ENCODE measurements at places on chromosomes 12 and 14.
A peak's percentile ranks its signal among the peaks of the same experiment; 100 is the strongest.

DNA sequence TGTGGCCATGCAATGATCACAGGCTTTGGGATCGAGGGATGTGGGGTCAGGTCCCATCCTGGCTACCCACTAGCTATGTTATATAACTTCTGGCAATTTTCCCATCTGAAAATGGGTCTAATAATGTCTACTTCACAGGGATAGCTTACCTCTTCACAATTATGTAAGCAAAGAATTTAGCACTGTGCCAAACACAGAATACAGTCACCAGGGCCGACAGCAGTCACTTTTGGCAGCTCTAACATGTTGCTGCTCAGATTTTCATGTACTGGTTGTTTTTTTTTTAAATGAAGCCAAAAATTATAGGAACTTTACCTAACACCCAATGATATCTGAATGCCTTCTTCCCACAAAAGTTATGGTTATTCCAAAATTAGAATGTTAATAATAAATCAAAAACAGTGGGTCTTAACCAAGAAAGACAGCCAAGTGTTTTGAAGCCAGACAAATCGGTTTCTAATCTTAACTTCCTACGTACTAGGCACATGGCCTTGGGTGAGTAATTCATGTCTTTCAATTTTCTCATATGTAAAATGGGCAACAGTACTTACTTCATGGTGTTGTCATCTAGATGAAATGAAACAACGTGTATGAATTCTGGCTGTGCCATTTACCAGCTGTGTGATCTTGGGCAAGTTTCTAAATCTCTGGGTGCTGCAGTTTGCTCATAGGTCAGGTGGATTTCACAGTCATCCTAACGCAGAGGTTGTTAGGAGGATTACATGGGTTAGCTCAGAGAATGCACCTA, 13.0 kb upstream of the PCED1B start:
- DNase-seq: no peak

DNA sequence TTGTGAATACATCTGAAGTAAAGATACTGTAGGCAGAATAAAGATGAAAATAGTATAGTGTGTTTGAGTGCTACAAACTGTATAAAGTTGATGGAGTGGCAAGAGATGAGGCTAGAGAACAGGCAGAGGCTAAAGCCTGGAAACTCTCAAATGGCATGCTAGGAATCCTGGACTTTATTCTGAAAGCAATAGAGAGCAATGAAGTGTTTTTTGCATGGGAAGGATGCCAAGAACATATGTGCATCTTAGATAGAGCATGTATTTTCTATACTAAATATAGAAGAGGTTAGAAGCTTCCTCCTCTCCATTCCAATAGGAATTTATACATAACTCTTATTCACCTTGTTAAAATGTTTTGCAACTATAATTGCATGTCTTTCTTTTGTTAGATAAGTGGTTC, 86.3 kb upstream of the TMTC2 start:
- no peak for DNase-seq

GRCh38 chr12:131441060-131441396, 269.9 kb upstream of the SFSWAP start:
- DNase-seq: peak; percentile 16

GRCh38 chr14:100281286-100282082, 24.8 kb downstream of the SLC25A29 start:
- DNase-seq: no peak

- DNase-seq: no peak
Observed at GRCh38 chr14:65470404-65470880, 57.9 kb downstream of the FUT8 start.

DNA sequence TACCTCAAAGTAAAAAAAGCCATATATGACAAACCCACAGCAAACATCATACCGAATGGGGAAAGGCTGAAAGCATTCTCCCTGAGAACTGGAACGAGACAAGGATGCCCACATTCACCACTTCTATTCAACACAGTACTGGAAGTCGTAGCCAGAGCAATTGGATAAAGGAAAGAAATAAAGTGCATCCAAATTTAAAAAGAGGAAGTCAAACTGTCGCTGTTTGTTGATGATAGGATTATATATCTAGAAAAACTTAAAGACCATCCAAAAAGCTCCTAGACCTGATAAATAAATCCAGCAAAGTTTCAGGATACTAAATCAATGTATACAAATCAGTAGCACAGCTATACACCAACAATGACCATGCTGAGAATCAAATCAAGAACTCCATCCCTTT, 5.2 kb downstream of the NDUFA12 start:
- DNase-seq: peak; percentile 4

DNA sequence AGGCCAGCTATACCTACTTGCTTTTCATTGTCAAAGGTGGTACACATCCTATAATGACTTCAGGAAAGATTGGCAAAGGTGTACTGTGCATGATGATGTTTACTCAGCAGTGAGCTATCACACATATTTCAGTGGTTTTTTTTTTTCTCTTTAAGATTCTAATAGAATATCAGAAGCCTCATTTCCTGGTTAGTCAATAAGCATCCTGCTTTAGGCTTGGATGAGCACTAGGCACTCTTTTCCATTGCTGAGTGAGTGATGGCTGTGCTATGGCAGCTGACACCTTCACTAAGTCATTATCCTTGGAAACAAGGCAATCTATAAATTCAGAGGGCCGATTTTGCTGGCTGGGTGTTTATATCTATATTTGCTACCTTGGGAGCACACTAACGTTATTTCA, 161.1 kb upstream of the RASSF8 start:
- DNase-seq: no peak

- no peak for DNase-seq
Observed at GRCh38 chr14:97369901-97370300, 572.7 kb downstream of the VRK1 start.

DNA sequence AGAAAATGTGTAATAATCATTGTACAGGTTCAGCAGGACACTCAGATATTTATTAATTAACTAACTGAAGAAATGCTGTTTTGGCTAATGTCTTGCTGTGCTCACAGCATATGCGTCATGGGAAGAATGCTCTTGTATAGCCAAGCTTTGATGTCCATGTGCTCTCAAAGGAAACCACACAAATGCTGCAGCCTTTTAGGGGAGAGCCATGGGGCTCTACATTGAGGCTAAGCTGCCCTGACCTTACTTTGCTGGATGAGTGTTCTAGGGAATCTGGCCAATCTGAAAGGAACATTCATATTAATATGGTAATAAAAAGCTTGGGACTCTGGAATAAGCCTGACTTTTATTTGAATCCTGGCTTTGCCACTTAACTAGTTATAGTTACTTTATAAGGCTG, 9.5 kb upstream of the CRADD start:
- DNase-seq: no peak

- peak; percentile 80 for DNase-seq
Observed at GRCh38 chr14:90062822-90063539, 1.2 kb downstream of the KCNK13 start.

GRCh38 chr12:18990856-18991255, 138.7 kb upstream of the PLEKHA5 start:
- no peak for DNase-seq

DNA sequence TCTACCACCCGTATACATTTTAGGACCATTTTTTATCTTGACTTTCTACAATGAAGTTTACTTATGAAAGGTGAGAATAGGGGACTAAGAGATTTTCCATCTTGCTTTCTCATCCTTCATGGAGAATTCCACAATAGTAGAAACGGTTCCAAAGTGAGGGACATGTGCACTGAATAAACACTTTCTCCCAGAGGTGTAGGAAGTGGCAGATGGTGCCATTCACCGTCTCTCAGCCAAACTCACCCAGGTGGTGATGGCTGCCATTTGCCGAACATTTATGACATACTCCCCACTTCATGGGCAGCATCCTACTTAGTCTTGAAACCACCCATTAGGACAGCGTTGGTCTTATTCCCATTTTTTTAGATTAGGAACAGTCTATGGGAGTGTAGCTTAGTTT, 540.5 kb downstream of the DIO2 start:
- DNase-seq: no peak

- no peak for DNase-seq
Observed at GRCh38 chr14:53606203-53606602, 350.4 kb downstream of the BMP4 start.

DNA sequence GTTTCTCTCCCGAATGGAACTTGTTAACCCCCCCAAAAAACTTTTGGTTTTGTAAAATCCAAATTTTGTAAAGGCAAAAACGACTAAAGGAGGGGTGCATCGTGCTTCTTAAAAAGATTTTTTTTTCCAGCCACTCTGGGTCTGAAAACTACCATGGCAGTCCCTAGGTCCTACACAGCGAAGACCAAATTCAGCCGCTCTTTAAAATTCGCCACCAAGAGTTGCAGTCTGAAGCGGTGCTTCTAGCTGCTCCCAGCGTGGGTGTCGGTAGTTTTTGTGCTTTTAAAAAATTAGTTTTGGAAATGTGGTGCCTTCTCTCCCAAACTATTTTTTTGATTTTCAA, 873 bp upstream of the GSC start:
- no peak for DNase-seq

- DNase-seq: peak; percentile 56
Observed at GRCh38 chr12:57242691-57243454, 8.1 kb downstream of the STAC3 start.

- peak; percentile 84 for DNase-seq
Observed at GRCh38 chr14:67413806-67414769, 2.1 kb upstream of the PLEK2 start.

- DNase-seq: no peak
Observed at GRCh38 chr12:65640489-65640901, 183.8 kb upstream of the HMGA2 start.

- DNase-seq: peak; percentile 3
Observed at GRCh38 chr14:44833376-44834060, 128.2 kb downstream of the KLHL28 start.

DNA sequence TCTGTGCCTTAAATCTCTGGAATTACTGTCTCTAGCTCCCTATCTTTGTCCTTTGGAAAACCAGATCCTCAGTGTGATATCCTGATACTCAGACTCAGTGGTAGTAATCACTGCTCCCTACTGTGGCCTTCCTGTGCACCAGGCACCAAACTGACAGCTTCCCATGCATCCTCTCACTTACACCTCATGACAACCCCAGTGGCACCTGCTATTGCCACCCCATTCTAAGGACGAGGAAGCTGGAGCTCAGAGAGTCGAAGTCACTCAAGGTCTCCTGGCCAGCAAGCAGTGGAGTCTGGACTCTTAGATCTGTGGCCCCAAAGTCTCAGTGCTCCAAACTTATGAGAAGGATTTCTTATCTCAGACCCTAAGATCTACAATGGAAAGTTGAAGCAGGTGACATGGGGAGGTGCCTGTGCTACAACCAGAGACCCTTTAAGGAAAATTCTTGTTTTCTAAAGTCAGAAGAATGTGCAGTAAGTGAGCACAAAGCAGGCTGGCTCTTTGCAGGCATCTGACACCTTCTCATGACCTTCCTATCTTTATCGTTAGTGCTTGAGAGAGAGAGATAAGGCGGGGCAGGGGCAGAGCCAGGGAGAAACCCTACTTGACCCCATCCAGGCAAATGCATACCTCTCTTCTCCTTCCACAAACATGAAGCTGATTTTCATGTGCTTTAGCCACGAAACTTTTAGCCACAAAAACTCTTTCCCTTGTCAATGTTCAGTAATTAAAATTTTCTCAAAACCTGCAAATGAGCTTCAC, 47.1 kb downstream of the CCDC60 start:
- DNase-seq: no peak

DNA sequence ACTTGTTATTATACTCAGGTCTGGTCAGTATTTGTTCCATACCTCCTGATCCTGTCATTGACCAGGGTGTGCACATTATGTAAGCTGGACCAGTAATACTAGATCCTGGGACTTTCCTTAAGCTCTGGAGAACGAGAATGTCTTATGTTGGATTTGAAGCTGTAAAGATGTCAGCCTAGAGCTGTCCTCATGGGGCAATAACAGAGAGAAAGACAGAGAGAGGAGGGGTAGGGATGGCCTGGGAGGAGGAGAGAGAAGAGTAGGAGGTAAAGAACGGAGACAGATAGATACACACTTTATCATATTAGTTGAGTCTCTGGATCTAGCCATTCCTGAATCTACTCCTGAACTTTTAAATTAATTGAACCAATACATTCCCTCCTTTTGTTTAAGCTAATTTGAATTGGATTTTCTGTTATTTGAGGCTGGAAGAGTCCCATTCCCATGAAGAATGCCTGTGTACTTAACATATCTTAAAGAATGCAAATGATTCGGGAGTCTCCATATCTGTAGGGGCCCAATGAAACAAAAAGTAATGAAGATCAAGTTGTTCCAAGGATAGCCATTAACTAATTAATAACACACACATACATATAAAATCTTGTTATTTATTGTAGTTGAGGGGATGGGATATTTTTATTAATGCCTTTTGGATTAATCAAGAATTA, 55.9 kb downstream of the PLEKHA5 start:
- DNase-seq: no peak

DNA sequence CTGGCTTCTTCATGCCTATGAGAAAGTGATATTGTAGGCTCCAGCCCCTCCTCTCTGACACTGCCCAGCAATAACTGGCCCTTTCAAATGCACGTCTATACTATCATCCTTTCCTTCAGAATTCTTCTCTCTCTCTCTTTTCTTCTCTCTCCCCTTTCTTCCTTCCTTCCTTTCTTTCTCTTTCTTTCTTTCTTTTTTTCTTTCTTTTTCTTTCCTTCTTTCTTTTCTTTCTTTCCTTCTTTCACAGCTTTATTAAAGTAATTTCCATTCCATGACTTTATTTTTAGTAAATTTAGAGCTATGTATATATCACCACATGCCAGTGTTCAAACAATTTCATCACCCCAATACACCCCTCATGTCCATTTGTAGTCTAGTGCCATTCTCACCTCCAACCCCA, 302.1 kb downstream of the RPAP3 start:
- DNase-seq: no peak

DNA sequence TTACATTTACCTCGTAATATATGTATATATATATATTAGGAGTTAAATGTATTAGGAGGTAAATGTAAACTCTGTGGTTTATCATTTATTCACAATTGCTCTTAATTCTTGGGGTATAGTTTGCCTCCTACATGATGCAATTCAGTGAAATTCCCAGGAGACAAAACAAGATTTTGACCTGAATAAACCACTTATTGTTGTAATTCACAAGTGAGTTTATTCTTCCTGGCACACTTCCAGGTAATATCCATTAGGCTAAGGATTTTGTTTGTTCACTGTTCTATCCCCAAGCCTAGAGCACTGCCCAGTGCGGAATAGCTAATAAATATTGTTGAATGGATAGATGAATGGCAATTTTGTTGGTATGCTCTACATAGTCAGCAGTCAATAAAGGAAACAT, 3.0 kb downstream of the SMIM10L1 start:
- DNase-seq: no peak

DNA sequence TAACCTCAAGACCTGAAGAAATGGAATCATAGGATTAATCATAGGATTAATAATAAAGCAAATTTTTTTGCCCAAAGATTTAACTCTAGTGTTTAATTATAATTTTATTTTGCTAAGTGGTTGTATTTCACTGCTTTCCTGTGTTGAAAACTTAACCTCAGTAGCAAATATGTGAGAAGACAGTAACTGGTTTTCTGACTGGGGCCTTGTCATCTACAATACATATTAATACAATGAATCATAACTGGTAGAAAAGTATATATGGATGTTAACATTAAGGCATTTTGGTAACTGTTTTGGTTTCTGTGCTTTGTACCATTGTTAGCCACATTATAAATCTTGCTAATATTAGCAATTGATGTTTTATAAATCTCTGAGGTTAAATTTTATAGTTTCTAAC, 92.2 kb downstream of the ACSS3 start:
- DNase-seq: no peak

- DNase-seq: no peak
Observed at GRCh38 chr14:105307052-105307727, 6.4 kb upstream of the BRF1 start.

GRCh38 chr12:43208627-43209026, 343.4 kb downstream of the ADAMTS20 start:
- no peak for DNase-seq

Data from suppressor macrophage treated with lipopolysaccharide for 4 hours (primary cell).